ENCODE measurements at places on chromosomes 16 and 17.

DNA sequence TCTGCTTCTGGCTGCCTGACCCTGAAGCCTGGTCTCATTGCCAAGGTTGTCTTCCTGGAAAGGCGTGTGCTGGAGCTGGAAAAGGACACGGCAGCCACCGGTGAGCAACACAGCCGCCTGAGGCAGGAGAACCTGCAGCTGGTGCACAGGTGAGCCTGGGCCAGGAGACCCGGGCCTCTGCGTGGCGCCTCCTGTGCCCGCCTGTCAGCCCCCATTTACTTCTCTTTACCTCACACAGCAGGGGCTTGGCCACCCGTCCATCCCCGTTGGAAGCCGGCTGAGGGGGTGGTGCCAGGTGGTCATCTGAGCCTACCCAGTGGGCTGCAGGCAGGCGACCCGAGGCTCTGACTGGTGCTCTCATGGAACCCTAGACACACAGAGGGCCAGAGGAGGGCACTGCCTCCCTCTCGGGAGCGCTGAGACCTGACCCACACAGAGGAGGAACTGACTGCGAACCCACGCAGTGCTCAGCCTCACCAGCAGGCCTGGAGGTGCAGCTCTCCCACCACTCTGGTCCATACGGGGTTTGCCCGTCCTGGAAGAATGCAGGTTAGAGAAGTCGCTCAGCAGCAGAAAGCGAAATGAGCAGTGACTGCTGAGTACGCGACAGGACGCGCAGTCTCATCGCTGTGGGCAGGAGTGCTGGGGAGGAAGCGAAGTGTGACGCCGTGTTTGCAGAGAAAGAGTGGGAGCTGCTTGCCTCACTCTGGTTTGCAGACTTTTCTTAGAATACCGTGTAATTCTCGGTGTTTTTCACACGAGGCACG is 21.9 kb upstream of the CAPN15 start:
- H3K4me1 ChIP-seq, result no peaks in the 10 kb centered on the region
- H3K27me3 ChIP-seq, result no peaks in the 10 kb centered on the region
- no peak overlapping the region for H3K4me3 ChIP-seq
- DNase-seq, result no peak
- H3K27ac ChIP-seq, result no peak overlapping the region
- peaks cover 10% of the 10 kb centered on the region for H3K36me3 ChIP-seq

GRCh38 chr17:80023481-80024205 is 12.0 kb downstream of the TBC1D16 start:
- no peak for DNase-seq
- no peaks in the 10 kb centered on the region for H3K36me3 ChIP-seq
- no peaks in the 10 kb centered on the region for H3K27me3 ChIP-seq
- H3K27ac ChIP-seq, result no peak overlapping the region
- no peaks in the 10 kb centered on the region for H3K4me1 ChIP-seq
- no peak overlapping the region for H3K4me3 ChIP-seq

DNA sequence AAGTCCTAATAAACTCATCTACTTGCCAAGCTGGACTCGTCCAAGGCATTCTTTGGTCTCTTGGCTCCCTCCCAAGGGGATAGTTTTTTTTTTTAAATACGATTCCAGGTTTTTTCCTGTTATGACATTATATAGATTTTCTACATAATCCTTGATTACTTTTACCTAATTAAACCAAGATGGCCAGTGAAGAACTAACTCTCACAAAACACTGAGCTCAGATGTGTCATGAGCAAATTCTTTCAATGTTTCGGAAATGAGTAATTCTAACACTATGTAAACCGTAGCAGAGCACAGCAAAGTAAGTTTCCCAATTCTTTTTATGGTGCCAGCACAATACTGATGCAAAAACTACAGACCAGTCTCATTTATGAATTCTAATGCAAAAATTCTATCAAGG is 1.8 kb downstream of the ZNF23 start:
- H3K4me1 ChIP-seq, result peaks cover 29% of the 10 kb centered on the region
- DNase-seq, result no peak
- H3K27me3 ChIP-seq, result no peaks in the 10 kb centered on the region
- H3K4me3 ChIP-seq, result peak overlapping the region; percentile 91

DNA sequence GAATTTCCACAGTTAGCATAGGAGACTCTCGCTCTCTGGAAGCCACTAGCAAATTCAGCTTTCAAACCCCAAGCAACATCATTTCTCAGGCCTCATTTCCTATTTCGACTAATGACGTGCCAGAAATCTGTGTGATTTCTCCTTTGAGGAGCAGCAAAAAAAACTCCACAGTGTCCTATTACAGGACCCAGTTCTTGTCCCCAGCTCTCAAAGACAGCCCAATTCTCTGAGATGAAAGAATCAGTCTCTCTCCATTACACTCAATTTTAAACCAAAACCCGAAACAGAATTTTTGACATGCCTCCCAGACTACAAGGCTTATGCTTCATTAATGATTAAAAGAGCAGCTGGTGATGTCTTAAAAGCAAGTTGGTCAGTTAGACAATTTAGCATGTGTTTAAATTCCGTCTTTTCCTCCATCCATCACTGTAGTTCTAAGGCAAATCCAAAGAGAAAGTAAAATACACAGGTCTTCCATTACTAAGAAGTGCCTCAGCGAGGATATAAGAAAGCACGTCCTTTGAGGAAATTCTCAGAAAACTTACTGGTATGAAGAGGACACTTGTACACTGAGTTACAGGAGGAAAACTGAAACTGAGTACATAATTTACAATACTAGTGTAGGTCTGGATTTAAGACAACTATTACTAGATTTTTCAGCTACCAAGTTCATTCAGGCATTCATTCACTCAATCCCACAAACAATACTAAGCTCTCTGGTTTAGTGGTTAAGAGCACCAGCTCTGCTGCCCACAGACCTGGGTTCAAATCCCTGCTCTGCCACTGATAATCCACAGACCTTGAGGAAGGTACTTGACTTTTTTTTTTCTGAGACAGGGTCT is 12.5 kb downstream of the TOM1L2 start:
- peak overlapping the region; percentile 100 for H3K27ac ChIP-seq
- peak overlapping the region; percentile 78 for H3K4me3 ChIP-seq
- H3K27me3 ChIP-seq, result no peaks in the 10 kb centered on the region
- H3K36me3 ChIP-seq, result peaks cover 14% of the 10 kb centered on the region

Data from activated T-cell treated with anti-CD3 and anti-CD28 coated beads, Interleukin-2, amount 50 U/mL, for 24 hours (primary cell).